ENCODE measurements at places on chromosomes 6 and 20.

- DNase-seq: peak; percentile 56
Observed at GRCh38 chr20:62776692-62777527, 19.4 kb upstream of the MRGBP start.

DNA sequence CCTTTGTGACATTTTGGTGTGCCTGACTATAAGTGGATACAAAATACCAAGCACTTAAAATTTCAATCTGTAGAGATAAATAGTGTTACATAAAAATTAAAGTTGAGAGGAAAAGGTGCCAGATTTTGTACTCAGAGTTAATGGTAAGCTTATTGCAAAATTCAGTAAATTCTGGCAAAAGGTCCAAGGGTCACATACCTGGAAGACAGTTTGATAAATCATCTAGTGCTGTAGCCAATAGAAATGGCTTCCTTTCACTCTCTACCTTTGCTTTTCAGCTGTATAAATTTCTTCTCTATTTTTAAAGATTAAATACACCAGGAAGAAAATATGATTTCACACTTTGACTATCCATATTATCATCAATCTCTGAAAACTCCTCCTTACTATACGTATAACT, 690.2 kb upstream of the NRSN1 start:
- no peak for DNase-seq

- DNase-seq: peak; percentile 67
Observed at GRCh38 chr6:166775180-166775922, 148.3 kb upstream of the RPS6KA2 start.

DNA sequence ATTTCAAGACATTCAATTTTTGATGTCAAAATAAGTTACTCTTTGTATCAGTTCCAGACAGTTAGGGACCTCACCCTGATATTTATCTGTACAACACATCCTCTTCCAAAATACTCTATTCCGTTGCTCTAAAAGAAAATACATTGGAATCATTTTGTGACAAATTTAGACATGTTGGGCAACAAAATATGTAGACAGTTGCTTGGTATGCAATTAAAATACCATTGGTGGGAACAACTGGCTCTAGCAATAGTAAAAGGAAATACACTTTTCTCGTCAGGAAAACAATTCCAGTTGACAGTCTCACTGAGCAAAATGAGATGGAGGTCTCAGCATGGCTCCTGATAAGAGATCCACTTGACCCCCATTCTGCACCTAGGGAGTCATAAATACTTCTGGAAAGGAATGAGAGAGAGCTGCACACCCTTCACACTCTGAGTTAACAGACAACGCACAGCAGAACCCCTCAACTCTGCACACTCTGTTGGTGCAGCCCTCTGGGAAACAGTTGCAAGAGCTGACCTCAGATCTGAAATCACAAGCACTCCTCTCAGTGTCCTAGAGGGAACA, 171.3 kb upstream of the NT5E start:
- no peak for DNase-seq

- DNase-seq: no peak
Observed at GRCh38 chr6:168387426-168387825, 53.6 kb upstream of the SMOC2 start.

DNA sequence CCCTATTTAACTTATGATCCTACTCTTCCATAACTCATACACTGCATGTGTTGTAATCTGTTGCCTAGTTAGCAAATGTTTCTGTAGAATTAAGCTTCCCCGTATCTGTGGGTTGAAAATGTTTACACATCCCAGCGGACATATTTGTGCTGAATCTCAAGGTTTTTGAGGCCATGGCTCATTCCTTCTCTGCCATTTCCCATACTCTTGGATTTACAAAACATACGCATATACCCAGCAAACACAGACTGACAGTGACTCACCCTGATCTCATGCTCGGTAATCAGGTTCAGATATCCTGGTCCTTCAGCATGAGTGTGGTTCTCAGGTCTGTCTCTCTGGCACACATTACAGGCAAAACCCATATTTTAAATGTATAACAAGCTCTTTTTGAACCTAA, 58.7 kb downstream of the AGPAT4 start:
- no peak for DNase-seq

- peak; percentile 48 for DNase-seq
Observed at GRCh38 chr6:157075549-157076450, 247.5 kb downstream of the TMEM242 start.

DNA sequence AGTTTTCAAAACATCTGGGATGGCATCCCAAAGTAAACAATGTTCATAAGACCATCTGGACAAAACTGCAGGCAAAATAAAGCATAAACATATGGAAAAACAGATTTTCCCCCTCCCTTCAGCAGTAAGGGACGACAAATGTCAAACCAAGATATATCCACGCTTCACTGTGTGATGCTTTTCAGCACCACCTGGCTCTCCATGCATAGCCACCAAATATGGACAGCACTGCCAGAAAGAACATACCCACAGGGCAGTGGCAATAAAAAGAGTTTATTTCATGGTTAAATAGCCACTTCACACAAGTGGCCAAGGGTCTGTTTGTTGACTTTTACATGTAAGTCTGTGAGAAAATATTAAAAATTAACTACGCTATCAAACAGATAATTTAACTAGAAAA, 23.1 kb downstream of the USP45 start:
- no peak for DNase-seq

DNA sequence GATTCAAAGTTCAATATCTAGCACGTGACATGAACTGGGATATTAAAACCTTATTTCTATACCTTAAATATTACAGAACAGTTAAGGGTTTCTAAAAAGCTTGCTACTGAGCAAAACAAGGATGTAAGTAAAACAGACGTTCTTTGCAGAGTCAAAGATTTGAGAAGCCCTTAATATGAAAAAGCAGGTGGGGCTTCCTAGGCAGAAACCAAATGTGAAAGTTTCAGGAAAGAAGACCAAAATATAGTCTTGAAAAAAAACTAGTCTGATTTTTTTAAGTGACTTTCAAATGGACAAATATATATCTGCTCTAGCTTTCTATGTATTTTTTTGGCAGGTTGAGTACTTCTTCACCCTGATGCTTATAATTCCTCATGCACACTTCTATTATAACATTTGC, 63.2 kb downstream of the TNFRSF21 start:
- DNase-seq: no peak

DNA sequence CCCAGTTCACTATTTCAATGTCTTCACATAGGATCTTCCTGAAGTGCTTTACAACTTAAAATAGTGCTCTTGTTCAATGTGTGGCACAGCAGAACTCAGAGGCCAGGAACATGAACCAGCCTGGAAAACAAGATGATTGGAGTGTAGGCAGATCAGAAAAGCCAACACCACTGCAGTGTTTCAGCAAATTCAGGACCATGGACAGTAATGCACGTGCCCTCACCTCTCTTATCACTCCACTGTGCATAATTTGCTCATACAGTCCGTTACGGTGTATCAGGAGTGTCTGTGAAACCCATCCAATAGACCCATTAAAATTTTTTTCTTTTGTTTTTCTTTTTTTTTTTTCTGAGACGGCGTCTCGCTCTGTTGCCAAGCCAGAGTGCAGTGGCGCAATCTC, 27.6 kb upstream of the HACE1 start:
- no peak for DNase-seq

- no peak for DNase-seq
Observed at GRCh38 chr20:31560746-31561598, 44.1 kb upstream of the ID1 start.

- no peak for DNase-seq
Observed at GRCh38 chr20:382291-383115, 1.9 kb downstream of the TRIB3 start.

GRCh38 chr20:43944653-43945235, 30.1 kb downstream of the TOX2 start:
- no peak for DNase-seq

DNA sequence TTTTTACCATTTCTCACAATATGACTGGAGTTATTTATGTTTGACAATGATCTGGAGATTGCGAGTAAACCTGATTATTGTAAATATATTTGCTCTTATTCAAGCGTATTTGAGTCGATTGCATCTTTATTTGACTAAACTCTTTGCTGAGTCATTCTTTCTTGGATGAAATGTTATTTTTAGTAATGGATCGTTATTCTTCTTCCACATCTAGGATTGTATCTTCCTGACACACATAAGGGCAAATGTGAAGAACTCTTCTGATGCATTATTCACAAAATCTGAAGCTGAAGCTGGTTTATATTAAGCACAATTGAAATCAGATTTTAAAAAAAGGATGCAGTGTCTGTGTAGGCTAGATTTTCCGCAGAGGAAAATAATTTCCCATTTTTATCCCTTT, 68.2 kb downstream of the SEL1L2 start:
- DNase-seq: no peak

DNA sequence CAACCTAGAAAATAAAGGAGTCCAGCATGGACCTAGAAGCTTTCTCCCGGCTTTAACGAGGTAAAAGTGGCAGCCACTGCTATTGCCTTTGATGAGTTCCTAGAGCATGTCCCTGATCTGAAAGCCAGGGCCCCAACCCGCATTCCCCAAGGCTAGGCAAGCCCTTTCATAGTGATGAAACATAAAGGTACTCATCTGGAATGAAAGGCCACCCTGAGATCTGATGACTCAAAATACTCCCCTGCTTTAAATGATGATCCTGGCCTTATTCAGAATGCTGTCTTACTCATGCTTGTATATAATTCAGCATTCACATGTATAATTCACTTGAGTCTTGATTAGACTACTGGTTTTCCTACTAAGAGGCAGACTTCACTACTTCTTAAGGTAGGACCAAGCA, 21.3 kb downstream of the TTPAL start:
- DNase-seq: peak; percentile 68
